Memory B cell (primary cell): ENCODE measurements at places on chromosomes 3 and 15.

- H3K27me3 ChIP-seq = no peaks in the 10 kb centered on the region
- H3K4me3 ChIP-seq = no peak overlapping the region
- H3K36me3 ChIP-seq = no peaks in the 10 kb centered on the region
- H3K4me1 ChIP-seq = peaks cover 19% of the 10 kb centered on the region
- peak overlapping the region; percentile 7 for H3K27ac ChIP-seq
Observed at GRCh38 chr3:151281671-151282324, 3.5 kb upstream of the P2RY14 start.

- no peak overlapping the region for H3K27ac ChIP-seq
- no peak overlapping the region for H3K4me3 ChIP-seq
- no peak for DNase-seq
- no peaks in the 10 kb centered on the region for H3K36me3 ChIP-seq
Observed at GRCh38 chr15:38684440-38685010, 119.9 kb upstream of the RASGRP1 start.

DNA sequence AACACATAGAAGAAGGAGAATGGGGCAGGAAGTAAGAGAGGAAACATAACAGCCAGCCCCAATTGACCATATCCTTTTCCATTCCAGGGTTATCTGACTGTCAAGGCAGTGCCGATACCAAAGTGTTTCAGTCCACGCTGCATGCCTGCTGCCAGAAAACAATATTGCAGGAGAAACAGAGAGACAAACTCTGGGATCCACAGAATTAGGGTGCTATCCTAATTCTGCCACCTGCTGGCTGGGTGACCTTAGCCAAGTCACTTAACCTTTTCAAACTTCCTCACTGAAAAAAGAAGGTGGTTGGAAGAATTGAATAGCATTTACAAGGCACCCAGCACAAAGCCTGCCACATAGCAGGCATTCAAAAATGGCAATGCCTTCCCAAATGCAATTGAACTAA, 32.0 kb downstream of the GLB1 start:
- H3K4me3 ChIP-seq = no peak overlapping the region
- H3K36me3 ChIP-seq = peaks cover 18% of the 10 kb centered on the region
- H3K4me1 ChIP-seq = peaks cover 34% of the 10 kb centered on the region
- peak overlapping the region; percentile 31 for H3K27ac ChIP-seq

DNA sequence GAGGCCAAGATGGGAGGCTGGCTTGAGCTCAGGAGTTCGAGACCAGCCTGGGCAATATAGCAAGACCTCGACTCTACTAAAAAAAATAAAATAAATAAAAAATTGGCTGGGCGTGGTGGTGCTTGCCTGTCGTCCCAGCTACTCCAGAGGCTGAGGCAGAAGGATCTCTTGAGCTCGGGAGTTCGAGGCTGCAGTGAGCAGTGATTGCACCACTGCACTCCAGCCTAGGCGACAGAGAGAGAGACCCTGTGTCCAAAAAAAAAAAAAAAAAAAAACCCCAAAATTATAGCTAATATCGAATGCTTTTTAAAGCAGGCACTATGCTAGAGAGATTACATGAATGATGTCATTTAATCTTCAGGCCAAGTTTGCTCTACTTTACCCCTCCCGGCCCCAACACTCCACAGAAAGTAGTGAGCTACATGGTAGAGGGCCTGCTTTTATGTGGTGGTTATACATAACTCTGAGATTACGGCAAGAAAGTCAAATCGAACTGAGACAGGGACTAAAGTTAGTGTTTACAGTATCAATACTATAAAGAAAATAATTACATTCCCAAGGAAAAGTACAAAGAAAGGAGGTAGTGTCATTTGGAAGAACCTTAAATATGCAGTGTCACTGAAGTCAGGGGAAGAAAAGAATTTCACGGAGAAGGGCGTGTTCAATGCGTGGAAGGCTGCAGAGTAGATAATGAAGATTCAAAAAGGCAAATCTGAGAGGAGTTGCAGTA, 1.1 kb downstream of the ADPGK start:
- H3K27ac ChIP-seq = peak overlapping the region; percentile 97
- no peaks in the 10 kb centered on the region for H3K27me3 ChIP-seq
- peaks cover 33% of the 10 kb centered on the region for H3K4me1 ChIP-seq
- DNase-seq = no peak

GRCh38 chr3:151384741-151385174, at the start of gene P2RY12:
P2RY12 (minus strand) TSS chr3:151384753; CDS start chr3:151338845, 45,908 bp downstream.
- H3K4me3 ChIP-seq = peak within 1 kb of the TSS; percentile 83
- DNase-seq = no peak
- no peaks in the 10 kb centered on the region for H3K36me3 ChIP-seq

DNA sequence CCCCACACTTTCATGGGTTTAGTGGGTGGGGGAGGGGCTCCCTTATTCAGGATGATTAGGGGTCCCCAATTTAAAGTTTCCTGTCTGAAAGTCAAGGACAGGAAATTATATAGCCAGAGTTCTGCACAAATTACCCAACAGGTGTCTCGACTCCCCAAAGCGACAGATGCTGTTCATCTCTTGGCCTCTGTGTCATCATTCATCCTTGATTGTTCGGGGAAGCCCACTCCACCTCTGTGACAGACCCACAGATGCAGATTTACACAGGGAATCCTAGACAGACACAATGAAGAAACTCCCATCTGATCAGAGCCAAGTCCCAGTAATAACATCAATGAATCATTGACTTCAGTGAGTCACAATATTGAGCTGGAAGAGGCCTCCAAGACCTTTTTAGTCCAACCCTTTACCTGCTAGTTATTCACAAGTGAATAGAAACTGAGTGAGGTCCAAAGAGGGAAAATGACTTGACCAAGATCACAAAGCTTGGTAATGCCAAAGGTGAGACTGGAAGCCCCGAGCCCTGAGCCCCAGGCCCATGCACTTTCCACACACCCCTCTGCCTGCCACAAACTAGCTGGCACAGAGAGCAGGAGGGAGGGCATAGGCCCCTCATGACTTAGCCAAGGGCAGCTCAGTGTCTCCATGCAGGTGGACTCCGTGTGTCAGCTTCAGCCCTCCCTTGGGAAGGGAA, 7.9 kb upstream of the SRP14 start:
- peaks cover 55% of the 10 kb centered on the region for H3K4me1 ChIP-seq
- H3K36me3 ChIP-seq = no peaks in the 10 kb centered on the region
- H3K27ac ChIP-seq = no peak overlapping the region

DNA sequence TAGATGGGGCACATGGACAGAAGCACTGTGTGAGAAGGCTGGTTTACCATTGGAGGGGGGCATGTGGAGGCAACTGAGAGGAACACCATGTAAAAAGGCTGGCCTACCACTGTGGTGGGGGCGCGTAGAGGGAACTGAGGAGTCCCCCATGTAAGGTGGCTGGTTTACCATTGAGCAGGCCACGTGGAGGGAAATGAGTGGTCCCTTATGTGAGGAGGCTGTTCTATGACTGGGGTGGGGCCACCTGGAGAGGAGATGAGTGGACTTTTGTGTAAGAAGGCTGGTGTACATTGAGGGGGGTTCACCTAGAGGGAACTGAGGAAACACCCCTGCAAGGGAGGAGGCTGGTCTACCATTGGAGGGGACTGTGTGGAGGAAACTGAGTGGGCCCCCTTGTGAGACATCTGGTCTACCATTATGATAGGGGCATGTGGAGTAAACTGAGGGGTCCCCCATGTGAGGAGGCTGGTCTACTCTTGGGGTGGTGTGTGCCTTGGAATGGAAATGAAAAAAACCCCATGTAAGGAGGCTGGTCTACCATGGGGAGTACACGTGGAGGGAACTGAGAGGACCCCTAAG, 156.9 kb downstream of the FBLN2 start:
- peak; percentile 9 for DNase-seq
- no peak overlapping the region for H3K4me3 ChIP-seq
- H3K27ac ChIP-seq = no peak overlapping the region
- peaks cover 2% of the 10 kb centered on the region for H3K36me3 ChIP-seq

DNA sequence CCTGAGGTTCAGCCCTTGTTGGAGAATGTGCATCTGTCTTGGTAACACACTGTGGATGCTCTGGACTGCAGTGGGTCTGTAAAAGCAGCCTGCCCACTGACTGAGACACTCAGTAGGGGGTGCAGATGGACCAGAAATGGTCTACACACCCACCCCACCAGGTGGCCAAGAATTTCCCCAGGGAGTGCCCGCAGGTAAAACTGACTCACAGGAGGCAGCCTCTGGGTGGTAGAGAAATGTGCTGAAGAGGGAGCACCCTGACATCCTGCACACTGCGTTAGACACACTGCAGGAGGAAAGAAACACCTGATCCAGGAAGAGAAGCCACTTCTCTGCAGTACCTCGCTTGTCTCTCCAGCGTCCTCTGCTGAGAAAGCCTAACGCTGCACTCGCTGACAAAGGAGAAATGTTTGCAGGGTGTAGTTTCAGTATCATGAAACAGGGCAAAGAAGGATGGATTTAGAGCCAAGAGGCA, 109.5 kb upstream of the ABHD17C start:
- H3K4me3 ChIP-seq = no peak overlapping the region
- no peaks in the 10 kb centered on the region for H3K36me3 ChIP-seq
- H3K4me1 ChIP-seq = no peaks in the 10 kb centered on the region
- no peak overlapping the region for H3K27ac ChIP-seq
